Stimulated activated CD8-positive, alpha-beta memory T cell treated with anti-CD3 and anti-CD28 coated beads, Interleukin-2, amount 100 ng/mL, for 48 hours (primary cell): ENCODE measurements at places on chromosomes 2 and 18.

DNA sequence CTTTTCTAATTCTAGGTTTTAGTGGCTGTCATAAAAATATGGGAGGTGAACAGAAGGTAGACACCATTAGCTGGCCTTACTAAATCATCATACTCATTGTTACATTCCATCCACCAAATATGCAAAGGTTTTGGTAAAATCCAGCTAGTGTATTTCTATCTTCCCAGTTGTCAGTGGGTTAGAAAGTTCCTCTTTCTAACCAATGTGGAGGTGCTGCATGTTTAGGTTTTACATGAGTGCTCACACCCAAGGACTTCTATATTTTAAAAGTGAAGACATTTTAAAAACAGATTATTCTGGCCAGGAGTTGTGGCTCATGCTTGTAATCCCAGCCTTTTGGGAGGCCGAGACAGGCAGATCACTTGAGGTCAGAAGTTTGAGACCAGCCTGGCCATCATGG lies 5.9 kb downstream of the ALPP start:
- DNase-seq: no peak

DNA sequence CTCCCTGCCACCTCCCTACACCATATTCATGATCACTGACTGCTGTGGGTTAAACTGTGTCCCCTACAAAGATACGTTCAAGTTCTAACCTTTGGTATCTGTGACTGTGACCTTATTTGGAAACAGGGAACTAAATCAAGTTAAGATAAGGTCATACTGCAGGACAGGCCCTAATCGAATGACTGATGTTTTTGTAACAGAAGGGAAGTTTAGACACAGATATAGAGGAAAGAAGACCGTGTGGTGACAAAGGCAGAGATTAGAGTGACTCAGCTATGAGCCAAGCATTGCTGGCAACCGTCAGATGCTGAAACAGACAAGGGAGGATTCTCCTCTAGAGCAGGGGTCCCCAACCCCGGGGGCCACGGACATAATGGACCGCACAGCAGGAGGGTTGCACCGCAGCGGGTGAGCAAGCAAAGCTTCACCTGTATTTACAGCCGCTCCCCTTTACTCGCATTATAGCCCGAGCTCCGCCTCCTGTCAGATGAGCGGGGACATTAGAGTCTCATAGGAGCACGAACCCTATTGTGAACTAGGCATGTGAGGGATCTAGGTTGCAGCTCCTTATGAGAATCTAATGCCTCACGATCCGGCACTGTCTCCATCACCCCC lies 28.9 kb upstream of the RNF152 start:
- no peak for DNase-seq

GRCh38 chr2:11023326-11024258 lies 111.9 kb downstream of the KCNF1 start:
- no peak for DNase-seq

DNA sequence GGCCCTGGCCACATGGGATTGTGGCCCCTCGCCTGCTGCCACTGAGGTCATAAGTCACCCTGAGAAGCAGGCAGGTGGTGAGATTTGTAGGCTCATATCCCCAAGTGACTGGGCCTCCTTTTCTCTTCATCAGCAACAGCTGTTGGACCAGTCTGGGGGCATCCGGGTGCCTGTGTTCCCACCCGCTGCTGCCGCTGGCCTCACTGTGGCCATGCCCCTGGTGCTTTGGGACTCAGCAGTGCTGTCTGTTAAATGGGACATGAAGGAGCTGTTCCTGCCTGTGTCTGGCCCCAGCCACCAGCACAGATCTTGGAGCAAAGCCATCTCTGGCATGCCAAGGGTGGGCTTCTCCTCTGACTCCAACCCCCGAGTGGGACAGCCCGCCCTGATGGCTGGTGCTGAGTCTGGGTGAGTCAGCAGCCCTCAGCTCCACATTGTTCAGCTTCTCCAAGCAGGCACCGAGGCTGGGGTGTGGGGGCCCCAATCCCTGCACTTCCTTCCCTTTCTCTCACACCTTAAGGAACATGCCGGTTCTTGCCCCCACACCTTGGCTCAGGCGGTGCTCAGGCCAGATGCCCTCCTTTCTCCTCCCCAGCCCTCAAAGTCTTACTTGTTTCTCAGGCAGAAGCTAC lies 207.9 kb downstream of the GLI2 start:
- no peak for DNase-seq

GRCh38 chr2:24793761-24794435 lies 673 bp downstream of the CENPO start:
- DNase-seq: peak; percentile 3

- no peak for DNase-seq
Observed at GRCh38 chr18:37139876-37140275, 310.9 kb downstream of the KIAA1328 start.

GRCh38 chr2:38602136-38602731 lies 494 bp downstream of the HNRNPLL start:
- DNase-seq: peak; percentile 23

DNA sequence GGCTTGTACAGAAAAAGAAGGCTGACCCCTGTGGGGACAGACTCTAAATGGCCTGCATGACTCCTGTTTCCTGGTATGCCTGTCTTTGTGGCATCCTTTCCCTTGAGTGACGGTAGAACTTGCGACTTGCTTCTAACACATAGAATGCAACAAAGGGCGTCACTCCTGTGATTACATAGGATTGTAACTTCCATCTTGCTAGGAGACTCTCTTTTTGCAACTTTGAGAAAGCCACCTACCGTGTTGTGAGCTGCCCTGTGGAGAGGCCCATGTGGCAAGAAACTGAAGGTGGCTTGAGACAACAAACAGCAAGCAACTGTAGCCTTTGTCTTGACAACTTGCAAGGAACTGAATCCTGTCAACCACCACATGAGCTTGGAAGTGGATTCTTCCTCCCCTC lies 46.5 kb downstream of the THNSL2 start:
- no peak for DNase-seq

- DNase-seq: no peak
Observed at GRCh38 chr18:40414155-40414754, 1540.8 kb upstream of the PIK3C3 start.

DNA sequence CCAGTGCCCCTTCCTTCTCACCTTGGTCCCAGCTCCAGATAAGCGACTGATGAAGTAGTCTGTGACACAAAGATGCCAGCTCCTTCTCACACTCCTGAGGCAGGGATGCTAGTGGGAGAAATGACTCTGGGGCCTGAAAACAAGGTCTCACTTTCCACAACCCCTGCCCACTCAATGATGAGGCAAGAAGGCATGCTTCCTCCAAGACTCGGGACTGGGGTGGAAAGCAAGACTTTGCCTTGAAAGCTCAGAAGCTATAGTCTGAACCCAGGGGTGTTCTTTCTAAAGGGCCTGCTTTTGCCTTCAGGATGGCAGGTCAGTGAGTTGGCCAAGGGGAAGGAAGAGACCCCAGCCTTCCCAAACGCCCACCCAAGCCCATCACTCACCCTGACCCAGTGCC lies 1.4 kb downstream of the CCDC142 start:
- DNase-seq: no peak

- DNase-seq: no peak
Observed at GRCh38 chr2:69767034-69767433, 25.1 kb downstream of the ANXA4 start.

DNA sequence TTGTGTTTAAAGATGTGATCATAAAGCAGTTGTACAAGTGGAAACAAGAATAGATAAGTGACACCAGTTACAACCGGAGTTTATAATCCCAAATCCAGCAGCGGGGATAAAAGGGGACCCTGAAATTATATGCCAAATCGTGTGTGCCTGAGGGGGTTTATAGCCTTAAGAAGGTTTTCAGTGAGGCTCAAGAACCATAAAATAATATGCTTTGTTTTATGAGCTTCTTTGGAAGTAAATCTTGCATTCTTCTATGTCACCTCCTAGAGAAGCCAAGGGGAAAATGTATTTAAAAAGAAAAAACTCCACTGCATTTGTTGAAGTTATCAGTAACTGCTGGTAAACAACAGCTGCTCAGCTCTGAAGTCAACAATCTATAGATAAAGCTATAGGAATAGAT lies 25.8 kb upstream of the MAP3K20 start:
- no peak for DNase-seq

GRCh38 chr2:233980955-233981561 lies 63.9 kb downstream of the TRPM8 start:
- no peak for DNase-seq

GRCh38 chr2:179336782-179337534 lies 72.3 kb upstream of the SESTD1 start:
- no peak for DNase-seq
